Chondrocyte (in vitro differentiated cells): ENCODE measurements at places on chromosomes 5 and 9. TPM values are rescaled to one million over a fixed set of nuclear protein-coding genes. Genes with fewer than 3 reads are reported as not detected.
A peak's percentile ranks its signal among the peaks of the same experiment; 100 is the strongest.

Gene GRAMD2B
- total RNA-seq = 56.5 to 72.4 TPM (median 61.5 TPM) in 3 replicates

Gene DRD1
- 0.10 to 0.35 TPM (median 0.23 TPM) in 3 replicates for total RNA-seq

Gene F2R
- 126 to 176 TPM (median 128 TPM) in 3 replicates for total RNA-seq

Gene ZNF474
- total RNA-seq = 0.25 to 1.2 TPM (median 0.33 TPM) in 3 replicates

Gene NTRK2
- total RNA-seq = 37.6 to 77.6 TPM (median 40.0 TPM) in 3 replicates

Gene ADAMTS6
- 20.0 to 30.1 TPM (median 21.5 TPM) in 3 replicates for total RNA-seq

Gene MCTP1
- 1.4 to 3.4 TPM (median 3.1 TPM) in 3 replicates for total RNA-seq

Gene PCDHB15
- total RNA-seq = 1.7 to 4.3 TPM (median 1.9 TPM) in 3 replicates

Gene BSPRY
- not detected in 3 replicates for total RNA-seq

Gene SPINK7
- not detected in 3 replicates for total RNA-seq

Gene RLN2
- total RNA-seq = not detected in 3 replicates

DNA sequence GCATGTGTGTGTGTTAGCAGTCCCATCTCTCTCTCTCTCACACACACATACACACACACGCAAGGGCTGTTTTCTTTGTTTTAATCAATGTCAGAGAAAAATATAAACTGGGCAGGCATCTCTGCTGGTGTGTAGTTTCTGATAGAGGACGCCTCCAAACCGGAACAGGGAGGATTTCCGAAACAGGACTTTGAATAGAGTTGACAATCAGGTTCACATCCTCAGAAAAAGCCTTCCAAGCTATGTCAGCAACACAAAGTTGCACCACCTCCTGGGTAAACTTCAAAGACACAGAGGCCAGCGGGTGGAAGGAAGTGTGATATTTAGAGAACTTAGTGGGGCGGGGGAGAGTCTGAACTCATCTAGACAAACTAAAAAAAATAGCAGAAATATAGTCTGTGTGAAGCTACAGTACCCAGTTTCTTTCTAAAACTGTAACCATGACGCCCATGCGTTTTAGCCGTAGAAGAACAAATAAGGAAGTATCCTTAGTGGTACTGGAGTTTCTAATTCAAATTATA, 1.2 kb downstream of the ST8SIA4 start:
- H3K36me3 ChIP-seq = peaks cover 2% of the 10 kb centered on the region
- H3K27me3 ChIP-seq = peaks cover 62% of the 10 kb centered on the region
- peak overlapping the region; percentile 67 for H3K4me3 ChIP-seq
- no peak overlapping the region for H3K27ac ChIP-seq
- DNase-seq = no peak
- H3K4me1 ChIP-seq = peaks cover 37% of the 10 kb centered on the region

DNA sequence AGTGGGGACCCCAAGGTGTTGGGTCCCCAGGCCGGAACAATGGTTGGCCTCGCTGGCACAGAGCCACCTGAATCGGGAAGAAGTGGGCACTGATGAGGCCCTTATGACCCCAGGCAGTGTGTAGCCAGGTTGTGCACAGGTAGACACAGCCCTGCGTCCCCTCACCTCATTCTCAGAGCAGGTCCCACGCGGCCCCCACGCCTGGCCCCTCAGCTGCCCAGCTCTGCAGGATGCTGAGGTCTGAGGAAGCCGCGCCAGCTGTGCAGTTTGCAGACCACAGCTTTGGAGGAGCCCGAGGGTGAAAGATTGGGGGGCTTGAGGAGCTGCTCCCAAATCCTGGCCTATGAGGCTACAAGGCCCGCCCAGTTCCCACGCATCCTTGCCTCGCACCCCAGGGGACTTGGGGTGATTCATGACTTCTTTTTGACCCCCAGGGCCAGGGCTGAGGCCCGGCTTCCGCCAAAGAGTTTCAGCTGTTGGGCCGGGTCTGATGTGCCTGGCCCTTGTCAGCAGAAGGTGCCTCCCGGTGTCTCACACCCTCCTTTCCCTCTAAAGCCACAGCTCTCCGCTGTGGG, 87.8 kb upstream of the PHYKPL start:
- H3K4me3 ChIP-seq = no peak overlapping the region
- H3K36me3 ChIP-seq = peaks cover 2% of the 10 kb centered on the region
- DNase-seq = peak; percentile 77
- no peak overlapping the region for H3K27ac ChIP-seq

- no peak for DNase-seq
- H3K27ac ChIP-seq = peak overlapping the region; percentile 94
- H3K27me3 ChIP-seq = peaks cover 20% of the 10 kb centered on the region
- H3K4me1 ChIP-seq = peaks cover 44% of the 10 kb centered on the region
- no peak overlapping the region for H3K4me3 ChIP-seq
- H3K36me3 ChIP-seq = peaks cover 3% of the 10 kb centered on the region
Measured at GRCh38 chr9:98989036-98990000, 45.6 kb downstream of the COL15A1 start.

GRCh38 chr5:982377-983237, 26.0 kb upstream of the NKD2 start:
- no peak overlapping the region for H3K4me3 ChIP-seq
- H3K36me3 ChIP-seq = peaks cover 5% of the 10 kb centered on the region
- peaks cover 64% of the 10 kb centered on the region for H3K27me3 ChIP-seq
- H3K4me1 ChIP-seq = peaks cover 16% of the 10 kb centered on the region

GRCh38 chr9:99269416-99269815, 47.3 kb downstream of the SEC61B start:
- H3K27me3 ChIP-seq = no peaks in the 10 kb centered on the region
- DNase-seq = no peak
- H3K4me3 ChIP-seq = no peak overlapping the region
- peak overlapping the region; percentile 81 for H3K27ac ChIP-seq

DNA sequence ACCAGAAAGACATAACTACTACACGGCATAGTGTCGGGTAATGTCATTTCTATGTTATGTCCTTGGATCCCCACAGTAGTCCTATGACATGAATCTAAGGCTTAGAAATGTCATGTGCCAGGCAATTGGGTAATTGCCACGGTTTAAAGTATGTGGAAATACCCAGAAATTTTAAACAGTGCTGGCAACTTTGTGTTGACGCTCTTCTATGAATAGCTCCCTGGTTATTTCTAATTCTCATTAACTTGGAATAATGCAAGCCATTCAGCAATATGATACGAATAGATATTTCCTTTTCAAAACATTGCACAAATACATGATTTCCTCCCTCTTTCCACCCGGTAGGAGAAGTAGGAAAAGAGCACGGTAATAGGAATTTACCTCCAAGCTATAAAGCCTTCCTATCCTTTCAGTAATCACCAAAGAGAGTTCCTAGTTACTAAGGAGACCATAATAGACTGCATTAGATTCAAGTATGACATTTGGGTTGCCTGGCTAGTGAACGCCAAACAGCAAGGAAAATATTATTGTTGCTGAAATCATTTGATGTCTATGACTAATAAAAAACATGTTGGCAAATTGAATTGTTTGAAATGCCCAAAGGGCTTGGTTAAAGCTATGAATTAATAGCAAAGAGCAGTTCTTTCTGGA, 168.4 kb downstream of the CCDC192 start:
- H3K4me1 ChIP-seq = peaks cover 22% of the 10 kb centered on the region
- H3K27me3 ChIP-seq = no peaks in the 10 kb centered on the region
- H3K36me3 ChIP-seq = no peaks in the 10 kb centered on the region
- H3K4me3 ChIP-seq = no peak overlapping the region
- peak overlapping the region; percentile 55 for H3K27ac ChIP-seq

DNA sequence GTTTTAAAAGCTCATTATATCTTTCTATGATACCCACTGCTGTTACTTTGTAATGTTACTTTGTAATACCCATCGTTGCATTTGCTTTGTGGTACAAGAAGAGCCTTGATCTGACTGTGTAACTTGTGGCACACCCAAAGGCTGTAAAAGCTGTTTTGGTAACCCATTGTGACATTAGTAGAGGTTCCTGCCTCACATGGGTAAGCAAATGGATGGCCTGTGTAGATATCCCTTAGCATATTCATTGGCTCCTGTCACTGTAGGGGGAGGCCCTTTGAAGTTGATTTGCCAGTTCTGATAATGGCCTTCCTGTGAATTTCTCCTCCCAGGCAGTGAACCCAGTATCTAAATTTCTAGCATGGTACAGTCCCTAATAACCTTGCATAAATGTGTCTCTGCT, 15.7 kb downstream of the CDK20 start:
- no peak overlapping the region for H3K27ac ChIP-seq
- no peak for DNase-seq
- no peak overlapping the region for H3K4me3 ChIP-seq

- H3K27ac ChIP-seq = peak overlapping the region; percentile 67
- H3K4me3 ChIP-seq = no peak overlapping the region
- peaks cover 56% of the 10 kb centered on the region for H3K4me1 ChIP-seq
- no peaks in the 10 kb centered on the region for H3K36me3 ChIP-seq
- no peaks in the 10 kb centered on the region for H3K27me3 ChIP-seq
Measured at GRCh38 chr5:65955746-65956145, 29.4 kb downstream of the ERBIN start.

DNA sequence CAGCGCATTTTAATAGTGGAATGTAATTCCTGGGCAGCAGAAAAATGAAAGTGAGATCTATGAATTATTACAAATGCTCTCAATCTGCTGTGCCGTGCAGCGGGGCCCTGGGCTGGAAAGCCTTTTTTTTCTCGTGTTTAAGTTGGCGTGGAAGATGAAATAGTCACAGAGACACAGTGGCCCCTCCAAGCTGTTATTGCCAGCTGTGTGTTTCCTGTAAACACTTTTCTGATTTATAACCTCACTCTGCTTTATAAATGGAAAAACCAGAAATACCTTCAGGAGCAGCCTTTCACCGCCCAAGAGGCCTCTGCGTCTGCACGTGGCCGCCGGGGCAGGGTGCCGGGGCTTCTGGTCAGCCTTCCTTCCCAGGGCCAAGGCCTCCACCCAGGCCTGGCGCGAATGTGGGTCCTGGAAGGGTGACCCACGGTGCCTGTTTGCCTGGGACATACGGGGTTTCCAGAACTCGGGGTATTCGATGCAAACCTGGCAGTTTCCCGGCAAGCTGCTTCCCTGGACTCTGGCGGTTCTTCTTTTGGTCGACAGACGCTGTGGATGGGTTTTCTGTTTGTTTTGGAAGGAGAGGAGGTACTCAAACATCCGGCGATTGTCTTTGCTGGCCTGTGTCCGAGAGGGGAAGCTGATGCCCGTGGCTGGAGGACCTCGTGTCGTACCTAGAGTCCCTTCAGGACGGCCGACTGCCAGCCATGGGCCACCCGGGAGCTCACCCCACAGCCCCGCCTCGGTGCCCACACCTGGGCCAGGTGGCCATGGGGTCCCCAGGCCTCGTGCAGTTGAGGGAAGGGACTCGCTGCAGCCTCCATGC, 256.7 kb downstream of the PARP8 start:
- no peak overlapping the region for H3K27ac ChIP-seq
- DNase-seq = no peak
- H3K36me3 ChIP-seq = no peaks in the 10 kb centered on the region
- H3K27me3 ChIP-seq = peaks cover 17% of the 10 kb centered on the region
- no peaks in the 10 kb centered on the region for H3K4me1 ChIP-seq
- H3K4me3 ChIP-seq = no peak overlapping the region

DNA sequence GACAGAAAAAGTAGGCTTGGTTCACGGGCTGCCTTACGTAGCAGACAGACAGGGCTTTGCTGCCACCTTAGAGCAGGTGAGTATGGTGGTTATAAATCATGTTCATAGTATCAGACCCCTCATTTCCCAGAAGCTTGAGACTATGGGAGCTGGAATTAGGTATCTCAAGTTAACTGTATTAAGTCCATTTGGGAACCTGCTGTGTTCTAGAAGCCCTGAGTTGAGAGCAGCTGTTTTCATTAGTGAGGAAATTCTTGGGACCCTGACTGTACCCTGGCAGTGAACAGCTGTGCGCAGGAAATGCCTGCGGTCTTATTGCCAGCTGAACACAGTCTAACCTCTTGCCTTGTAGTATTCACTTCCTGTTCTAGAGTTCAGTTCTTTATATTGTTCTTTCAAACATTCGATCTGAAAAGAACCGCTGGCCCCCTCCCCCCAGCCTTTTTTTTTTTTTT, 29.8 kb downstream of the UGCG start:
- no peak for DNase-seq
- peak overlapping the region; percentile 85 for H3K27ac ChIP-seq
- H3K4me1 ChIP-seq = peaks cover 35% of the 10 kb centered on the region

GRCh38 chr5:10538103-10538788, 25.6 kb upstream of the ANKRD33B start:
- no peak overlapping the region for H3K27ac ChIP-seq
- H3K4me1 ChIP-seq = peaks cover 15% of the 10 kb centered on the region
- H3K36me3 ChIP-seq = no peaks in the 10 kb centered on the region
- peaks cover 4% of the 10 kb centered on the region for H3K27me3 ChIP-seq

GRCh38 chr5:58244819-58245475, 214.9 kb downstream of the PLK2 start:
- no peak overlapping the region for H3K27ac ChIP-seq
- H3K4me1 ChIP-seq = peaks cover 18% of the 10 kb centered on the region
- no peaks in the 10 kb centered on the region for H3K27me3 ChIP-seq
- no peak overlapping the region for H3K4me3 ChIP-seq
- DNase-seq = no peak
- no peaks in the 10 kb centered on the region for H3K36me3 ChIP-seq

- H3K27me3 ChIP-seq = no peaks in the 10 kb centered on the region
- H3K4me3 ChIP-seq = peak overlapping the region; percentile 31
- peak overlapping the region; percentile 78 for H3K27ac ChIP-seq
- H3K36me3 ChIP-seq = peaks cover 4% of the 10 kb centered on the region
- peaks cover 70% of the 10 kb centered on the region for H3K4me1 ChIP-seq
Measured at GRCh38 chr9:22216730-22217172, 207.6 kb upstream of the CDKN2B start.

GRCh38 chr5:137134920-137135532, 364.1 kb downstream of the SPOCK1 start:
- no peak overlapping the region for H3K4me3 ChIP-seq
- no peaks in the 10 kb centered on the region for H3K4me1 ChIP-seq
- peaks cover 3% of the 10 kb centered on the region for H3K27me3 ChIP-seq
- H3K27ac ChIP-seq = peak overlapping the region; percentile 18

DNA sequence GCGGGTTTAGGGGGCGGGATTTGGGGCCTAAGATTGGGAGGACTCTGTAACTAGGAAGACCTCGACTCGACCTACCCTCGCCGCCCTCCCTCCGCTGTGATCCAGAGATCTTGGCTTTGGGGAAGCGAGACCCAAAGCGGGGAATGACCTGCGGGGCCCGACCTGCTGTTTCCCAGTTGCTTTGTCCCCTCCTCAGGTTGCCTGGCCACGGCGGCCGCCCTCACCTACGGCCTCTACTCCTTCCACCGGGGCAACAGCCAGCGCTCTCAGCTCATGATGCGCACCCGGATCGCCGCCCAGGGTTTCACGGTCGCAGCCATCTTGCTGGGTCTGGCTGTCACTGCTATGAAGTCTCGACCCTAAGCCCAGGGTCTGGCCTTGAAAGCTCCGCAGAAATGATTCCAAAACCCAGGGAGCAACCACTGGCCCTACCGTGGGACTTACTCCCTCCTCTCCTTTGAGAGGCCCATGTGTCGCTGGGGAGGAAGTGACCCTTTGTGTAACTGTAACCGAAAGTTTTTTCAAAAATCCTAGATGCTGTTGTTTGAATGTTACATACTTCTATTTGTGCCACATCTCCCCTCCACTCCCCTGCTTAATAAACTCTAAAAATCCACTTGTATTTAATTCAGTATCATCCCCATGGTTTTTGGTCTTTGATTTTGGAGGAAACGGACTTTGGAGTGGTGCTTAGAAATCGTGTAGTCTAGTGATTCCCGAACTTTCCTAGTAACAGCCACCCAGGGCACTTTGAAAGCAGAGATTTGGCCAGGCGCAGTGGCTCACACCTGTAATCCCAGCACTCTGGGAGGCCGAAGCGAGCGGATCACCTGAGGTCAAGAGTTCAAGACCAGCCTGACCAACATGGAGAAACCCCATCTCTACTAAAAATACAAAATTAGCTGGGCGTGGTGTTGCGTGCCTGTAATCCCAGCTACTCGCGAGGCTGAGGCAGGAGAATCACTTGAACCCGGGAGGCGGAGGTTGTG, 878 bp downstream of the HIGD2A start:
- H3K4me3 ChIP-seq = peak overlapping the region; percentile 100
- H3K36me3 ChIP-seq = peaks cover 8% of the 10 kb centered on the region
- H3K27ac ChIP-seq = peak overlapping the region; percentile 100
- H3K4me1 ChIP-seq = peaks cover 23% of the 10 kb centered on the region

- no peak overlapping the region for H3K27ac ChIP-seq
- peaks cover 26% of the 10 kb centered on the region for H3K27me3 ChIP-seq
- no peaks in the 10 kb centered on the region for H3K36me3 ChIP-seq
- H3K4me1 ChIP-seq = no peaks in the 10 kb centered on the region
Measured at GRCh38 chr9:7467186-7467585, 332.4 kb downstream of the DMAC1 start.
